Activated T-cell treated with anti-CD3 and anti-CD28 coated beads, Interleukin-2, amount 50 U/mL, for 24 hours (primary cell): ENCODE measurements at places on chromosomes 2 and 18.

- no peak overlapping the region for H3K4me3 ChIP-seq
- H3K36me3 ChIP-seq: no peaks in the 10 kb centered on the region
- peaks cover 11% of the 10 kb centered on the region for H3K27me3 ChIP-seq
- no peak overlapping the region for H3K27ac ChIP-seq
- no peaks in the 10 kb centered on the region for H3K4me1 ChIP-seq
- DNase-seq: no peak
Observed at GRCh38 chr2:235453605-235454151, 40.2 kb upstream of the AGAP1 start.

DNA sequence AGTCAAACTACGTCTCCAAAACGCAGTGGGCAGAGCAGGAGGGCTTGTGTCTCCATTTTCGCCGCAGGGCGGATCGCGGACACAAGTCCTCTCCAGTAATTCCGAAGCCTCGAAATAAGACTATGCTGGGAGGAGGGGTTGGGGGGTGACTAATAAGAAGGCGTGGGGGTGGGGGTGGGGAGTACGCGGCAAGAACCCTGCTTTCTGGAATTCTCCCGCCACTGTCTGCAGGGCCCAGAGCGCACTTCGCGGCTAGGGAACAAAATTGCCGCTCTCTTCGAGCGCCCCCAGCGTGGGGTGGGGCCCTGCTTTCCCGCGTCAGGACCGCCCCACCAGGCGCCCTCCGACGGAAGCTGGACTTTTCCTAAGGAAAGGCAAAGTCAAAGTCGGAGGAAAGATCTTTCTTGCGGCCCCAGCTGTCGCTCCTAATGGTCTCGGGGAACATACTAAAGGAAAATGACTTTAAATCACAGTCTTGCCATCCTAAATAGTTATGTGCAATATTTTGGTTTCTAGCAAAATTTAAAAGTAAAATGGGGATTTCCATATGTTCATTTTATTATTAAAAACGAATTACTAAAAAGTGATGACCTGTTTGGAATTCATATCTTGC lies 11.9 kb downstream of the NR4A2 start:
- H3K36me3 ChIP-seq: peaks cover 29% of the 10 kb centered on the region
- H3K4me1 ChIP-seq: peaks cover 40% of the 10 kb centered on the region
- H3K27me3 ChIP-seq: peaks cover 79% of the 10 kb centered on the region
- DNase-seq: no peak
- H3K27ac ChIP-seq: no peak overlapping the region

DNA sequence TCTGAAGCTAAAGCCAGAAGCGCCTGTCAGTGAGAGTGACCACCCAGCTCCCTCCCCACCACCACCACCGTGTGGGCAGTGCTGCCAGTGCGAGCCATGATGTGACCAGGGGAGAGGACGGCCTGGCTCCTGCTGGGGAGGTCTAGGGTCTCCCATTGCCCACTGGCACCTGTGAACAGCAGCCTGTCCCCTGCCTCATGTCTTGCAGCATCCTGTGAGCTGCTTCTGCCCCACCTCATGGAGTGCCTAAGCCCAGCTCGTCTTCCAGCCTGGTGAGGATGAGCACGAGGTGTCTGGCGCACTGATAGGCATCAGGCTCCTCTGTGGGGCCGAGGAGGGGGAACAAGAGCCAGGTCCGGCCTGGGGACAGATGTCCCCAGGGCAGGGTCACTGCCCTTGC lies 61.4 kb downstream of the FAM168B start:
- peaks cover 8% of the 10 kb centered on the region for H3K4me1 ChIP-seq
- peaks cover 48% of the 10 kb centered on the region for H3K27me3 ChIP-seq
- H3K4me3 ChIP-seq: no peak overlapping the region
- H3K27ac ChIP-seq: no peak overlapping the region
- DNase-seq: no peak

DNA sequence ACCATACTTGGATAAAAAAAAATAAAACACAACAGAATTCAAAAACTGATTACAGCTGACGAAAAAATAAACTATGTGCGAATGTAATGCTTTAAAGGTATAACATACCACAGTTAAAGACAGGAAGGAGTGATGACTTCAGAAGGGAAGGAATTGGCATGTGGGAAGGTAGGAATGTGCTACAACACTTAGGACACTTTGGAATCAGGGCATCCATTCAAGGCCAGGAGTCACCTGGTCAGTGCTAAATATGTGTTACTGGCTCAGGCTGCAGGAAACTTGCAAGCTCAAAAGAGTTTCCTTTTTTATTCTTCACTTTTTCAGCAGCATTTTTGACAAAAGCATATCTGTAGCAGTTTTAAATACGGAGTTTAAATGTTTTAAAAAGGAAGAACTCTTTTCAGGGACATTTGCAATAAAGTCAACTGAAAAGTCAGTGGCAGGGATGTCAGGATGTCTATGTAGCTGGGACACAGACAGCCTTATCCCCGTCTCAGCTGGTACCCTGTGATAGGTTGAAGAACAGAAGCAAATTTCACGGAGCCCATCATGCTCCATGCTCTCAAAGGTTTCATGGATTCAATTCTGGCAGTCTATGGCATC lies 138.0 kb upstream of the KLHL14 start:
- H3K27ac ChIP-seq: no peak overlapping the region
- no peak overlapping the region for H3K4me3 ChIP-seq
- no peaks in the 10 kb centered on the region for H3K4me1 ChIP-seq
- no peak for DNase-seq
- no peaks in the 10 kb centered on the region for H3K27me3 ChIP-seq

GRCh38 chr2:149538138-149538833 lies 49.3 kb downstream of the MMADHC start:
- H3K4me1 ChIP-seq: peaks cover 14% of the 10 kb centered on the region
- H3K4me3 ChIP-seq: no peak overlapping the region
- DNase-seq: no peak
- H3K27me3 ChIP-seq: no peaks in the 10 kb centered on the region
- H3K27ac ChIP-seq: no peak overlapping the region

GRCh38 chr2:195333869-195334268 lies 323.2 kb upstream of the SLC39A10 start:
- DNase-seq: no peak
- H3K4me1 ChIP-seq: peaks cover 4% of the 10 kb centered on the region
- no peaks in the 10 kb centered on the region for H3K36me3 ChIP-seq
- no peak overlapping the region for H3K27ac ChIP-seq

DNA sequence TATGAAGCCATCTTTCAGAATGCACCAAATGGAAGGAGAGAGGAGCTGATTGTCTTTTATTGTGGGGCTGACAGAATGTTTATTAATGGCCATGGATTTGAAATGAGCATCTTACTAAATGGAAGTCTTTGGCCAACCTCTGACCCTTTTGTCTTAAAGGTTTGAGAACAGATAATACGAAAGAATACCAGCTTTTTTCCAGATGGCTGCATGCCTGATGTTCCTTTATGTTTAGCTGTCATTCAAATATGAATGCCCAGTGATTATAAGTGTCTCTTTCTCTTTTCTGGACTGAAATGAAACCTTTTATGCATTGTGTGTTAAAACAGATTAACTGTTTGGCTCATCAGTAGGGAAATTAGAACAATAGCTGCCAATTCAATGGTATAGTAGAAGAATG lies 46.0 kb downstream of the PARD3B start:
- H3K4me1 ChIP-seq: no peaks in the 10 kb centered on the region
- no peak overlapping the region for H3K4me3 ChIP-seq
- H3K27ac ChIP-seq: no peak overlapping the region
- peaks cover 10% of the 10 kb centered on the region for H3K27me3 ChIP-seq

- DNase-seq: no peak
- no peaks in the 10 kb centered on the region for H3K27me3 ChIP-seq
- H3K4me3 ChIP-seq: no peak overlapping the region
- peaks cover 62% of the 10 kb centered on the region for H3K4me1 ChIP-seq
- peaks cover 8% of the 10 kb centered on the region for H3K36me3 ChIP-seq
Observed at GRCh38 chr2:119823734-119824334, 64.1 kb downstream of the PTPN4 start.

GRCh38 chr2:40690036-40690435 lies 238.1 kb upstream of the SLC8A1 start:
- no peaks in the 10 kb centered on the region for H3K27me3 ChIP-seq
- no peak for DNase-seq
- no peak overlapping the region for H3K4me3 ChIP-seq
- no peaks in the 10 kb centered on the region for H3K36me3 ChIP-seq
- H3K27ac ChIP-seq: no peak overlapping the region

DNA sequence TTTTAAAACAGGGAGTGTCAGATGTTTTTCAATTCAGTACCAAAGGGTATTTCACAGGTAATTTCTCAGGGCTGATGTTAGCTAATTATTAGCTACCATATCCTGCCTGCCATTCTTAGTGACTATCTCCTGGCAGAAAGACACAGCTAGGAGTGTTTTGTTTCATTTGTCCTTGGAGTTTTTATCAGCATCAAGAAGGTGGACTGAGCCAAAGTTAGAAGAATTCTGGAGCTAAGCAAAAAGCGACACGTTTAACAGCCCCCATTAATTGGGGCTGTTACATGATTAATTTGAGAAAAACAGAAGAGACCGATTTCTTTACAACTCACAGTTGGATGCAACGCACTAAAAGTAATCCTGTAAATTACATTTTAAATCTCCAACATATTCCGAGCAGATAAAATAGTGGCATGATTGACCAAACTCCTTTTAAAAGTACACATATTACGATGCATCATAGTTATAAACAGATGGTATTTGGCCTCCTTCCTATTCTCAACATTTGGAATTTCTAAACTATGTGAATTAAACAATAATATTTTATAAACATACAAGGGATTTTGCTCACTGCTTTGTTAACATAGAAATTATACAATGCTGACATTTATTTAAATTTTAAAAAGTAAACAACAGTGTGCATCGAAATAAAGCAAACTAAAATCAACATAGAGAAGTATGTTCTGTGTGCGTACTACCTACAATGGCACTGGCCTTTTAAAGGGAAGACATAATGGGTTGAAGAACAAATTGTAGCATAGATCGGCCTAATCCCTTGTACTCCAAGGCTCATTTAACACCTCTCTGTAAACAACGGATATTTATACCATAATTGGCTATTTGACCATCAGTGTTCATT lies 585.1 kb downstream of the ZEB2 start:
- H3K27ac ChIP-seq: no peak overlapping the region
- no peaks in the 10 kb centered on the region for H3K36me3 ChIP-seq
- DNase-seq: no peak
- no peak overlapping the region for H3K4me3 ChIP-seq
- H3K27me3 ChIP-seq: peaks cover 56% of the 10 kb centered on the region

DNA sequence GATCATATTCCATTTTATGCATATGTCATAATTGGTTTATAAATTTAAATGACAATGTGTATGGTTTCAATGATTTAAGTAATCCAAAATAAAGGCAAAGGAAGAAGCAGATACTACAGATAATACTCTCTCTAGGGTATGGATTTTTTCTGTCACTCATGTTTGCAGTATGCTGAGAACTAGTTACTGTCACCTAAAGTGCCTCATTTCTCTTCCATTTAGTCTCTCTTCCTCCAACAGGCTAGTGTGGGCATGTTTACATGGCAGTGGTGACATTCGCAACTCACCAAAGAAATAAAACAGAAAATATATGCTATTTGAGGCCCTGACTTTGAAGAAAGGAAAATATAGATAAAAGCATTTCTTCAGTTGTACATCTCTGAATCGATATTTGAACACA lies 1460.4 kb upstream of the ZEB2 start:
- no peaks in the 10 kb centered on the region for H3K27me3 ChIP-seq
- no peak overlapping the region for H3K4me3 ChIP-seq
- no peak for DNase-seq
- H3K4me1 ChIP-seq: no peaks in the 10 kb centered on the region

DNA sequence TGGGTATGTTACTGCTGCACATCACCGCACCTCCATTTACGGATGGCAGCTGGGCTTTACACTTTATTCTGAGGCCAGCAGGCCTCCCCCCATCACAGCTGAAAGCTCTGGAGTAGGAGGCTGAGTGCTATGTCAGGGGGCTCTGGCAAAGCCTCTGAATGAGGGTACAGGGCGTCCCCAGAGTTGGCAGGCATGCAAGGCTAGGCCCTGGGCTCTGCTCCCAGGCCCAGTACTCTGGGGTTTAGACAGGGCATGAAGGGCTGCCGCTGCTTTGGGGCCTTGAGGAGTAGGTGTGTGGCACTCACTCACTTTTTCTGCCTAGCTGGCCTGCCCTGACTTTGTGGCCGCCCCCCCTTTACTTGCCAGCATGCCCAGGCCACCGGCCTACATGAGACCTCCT lies 90.8 kb downstream of the WDSUB1 start:
- no peak for DNase-seq
- no peaks in the 10 kb centered on the region for H3K36me3 ChIP-seq
- peaks cover 2% of the 10 kb centered on the region for H3K4me1 ChIP-seq

DNA sequence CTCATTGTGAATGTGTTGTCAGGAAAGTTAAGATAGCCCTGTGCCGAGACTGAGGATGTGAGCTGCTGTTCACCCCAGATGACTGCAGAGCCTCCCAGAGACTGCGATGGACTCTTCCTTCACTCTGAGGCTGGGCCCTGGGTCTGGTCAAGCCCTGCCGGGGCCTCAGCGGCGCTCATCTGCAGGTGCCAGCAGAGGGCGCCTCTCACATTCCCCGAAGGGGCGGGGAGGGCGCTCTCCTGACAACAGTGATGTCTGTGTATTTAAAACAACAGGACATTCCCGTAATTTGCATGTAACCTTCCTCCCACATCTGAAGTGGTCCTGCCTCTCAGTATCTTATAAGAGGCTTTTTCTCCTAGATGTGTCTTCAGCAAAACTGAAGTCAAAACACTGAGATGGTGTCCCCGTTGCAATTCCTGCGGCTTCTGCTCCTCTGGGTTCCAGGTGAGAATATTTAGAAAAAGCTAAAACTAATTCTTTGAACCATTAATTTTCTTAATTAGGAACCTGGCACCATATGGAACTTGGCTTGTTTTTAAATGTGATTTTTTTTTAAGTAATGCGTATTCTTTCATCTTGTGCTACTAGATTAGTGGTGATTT lies 1377.9 kb downstream of the RPIA start:
- H3K4me1 ChIP-seq: no peaks in the 10 kb centered on the region
- H3K27me3 ChIP-seq: no peaks in the 10 kb centered on the region
- no peak for DNase-seq
- no peak overlapping the region for H3K4me3 ChIP-seq

- H3K4me1 ChIP-seq: peaks cover 53% of the 10 kb centered on the region
- DNase-seq: peak; percentile 72
- peaks cover 84% of the 10 kb centered on the region for H3K36me3 ChIP-seq
- peak overlapping the region; percentile 98 for H3K4me3 ChIP-seq
Observed at GRCh38 chr2:219230059-219230540, 494 bp downstream of the ANKZF1 start.

DNA sequence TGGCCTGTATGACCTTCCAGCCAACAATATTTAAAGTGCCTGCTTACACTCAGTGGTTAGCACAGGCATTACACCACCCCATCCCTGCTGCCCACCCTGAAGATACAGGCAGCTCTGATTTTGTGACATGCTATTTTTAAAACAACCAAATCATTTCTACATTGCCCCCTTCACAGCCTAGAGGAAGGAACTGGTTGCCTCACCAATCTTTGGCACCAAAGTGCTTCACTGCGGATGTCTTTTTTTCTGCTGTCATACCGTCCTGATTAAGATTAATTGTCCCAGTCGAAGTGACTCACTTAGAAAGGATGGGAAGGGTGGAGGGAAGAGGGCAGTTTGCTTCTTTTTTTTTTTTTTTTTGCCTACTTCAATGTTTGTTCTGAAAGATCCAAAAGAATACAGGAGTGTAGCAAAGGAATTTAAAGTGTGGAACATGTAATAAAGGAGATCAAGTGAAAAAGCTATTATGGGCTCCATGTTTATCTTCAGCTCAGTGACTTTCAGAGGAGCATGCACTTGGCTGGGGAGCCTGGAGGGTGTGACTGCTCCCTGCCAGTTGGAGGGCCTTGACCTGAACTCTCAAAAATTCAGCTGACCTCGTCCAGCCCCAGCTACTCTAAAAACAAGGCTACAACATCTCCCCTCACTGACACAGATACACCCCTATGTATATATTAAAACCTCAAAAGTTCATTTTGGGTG lies 501.1 kb upstream of the TNP1 start:
- H3K36me3 ChIP-seq: no peaks in the 10 kb centered on the region
- H3K27ac ChIP-seq: no peak overlapping the region
- H3K4me3 ChIP-seq: no peak overlapping the region
- no peak for DNase-seq
- no peaks in the 10 kb centered on the region for H3K27me3 ChIP-seq
- no peaks in the 10 kb centered on the region for H3K4me1 ChIP-seq
